ENCODE measurements at places on chromosomes 1 and 21. TPM values are rescaled to one million over a fixed set of nuclear protein-coding genes. Genes with fewer than 3 reads are reported as not detected.
A peak's percentile ranks its signal among the peaks of the same experiment; 100 is the strongest.

DNA sequence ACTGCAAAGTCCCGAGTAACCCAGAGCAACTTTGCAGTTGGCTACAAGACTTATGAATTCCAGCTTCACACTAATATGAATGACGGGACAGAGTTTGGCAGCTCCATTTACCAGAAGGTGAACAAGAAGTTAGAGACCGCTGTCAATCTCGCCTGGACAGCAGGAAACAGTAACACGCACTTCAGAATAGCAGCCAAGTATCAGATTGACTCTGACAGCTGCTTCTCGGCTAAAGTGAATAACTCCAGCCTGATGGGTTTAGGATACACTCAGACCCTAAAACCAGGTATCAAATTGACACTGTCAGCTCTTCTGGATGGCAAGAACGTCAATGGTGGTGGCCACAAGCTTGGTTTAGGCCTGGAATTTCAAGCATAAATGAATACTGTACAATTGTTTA is 66.8 kb downstream of the ACBD6 start:
- DNase-seq = peak; percentile 22

- DNase-seq = no peak
Observed at GRCh38 chr1:7366286-7366954, 404.7 kb upstream of the VAMP3 start.

DNA sequence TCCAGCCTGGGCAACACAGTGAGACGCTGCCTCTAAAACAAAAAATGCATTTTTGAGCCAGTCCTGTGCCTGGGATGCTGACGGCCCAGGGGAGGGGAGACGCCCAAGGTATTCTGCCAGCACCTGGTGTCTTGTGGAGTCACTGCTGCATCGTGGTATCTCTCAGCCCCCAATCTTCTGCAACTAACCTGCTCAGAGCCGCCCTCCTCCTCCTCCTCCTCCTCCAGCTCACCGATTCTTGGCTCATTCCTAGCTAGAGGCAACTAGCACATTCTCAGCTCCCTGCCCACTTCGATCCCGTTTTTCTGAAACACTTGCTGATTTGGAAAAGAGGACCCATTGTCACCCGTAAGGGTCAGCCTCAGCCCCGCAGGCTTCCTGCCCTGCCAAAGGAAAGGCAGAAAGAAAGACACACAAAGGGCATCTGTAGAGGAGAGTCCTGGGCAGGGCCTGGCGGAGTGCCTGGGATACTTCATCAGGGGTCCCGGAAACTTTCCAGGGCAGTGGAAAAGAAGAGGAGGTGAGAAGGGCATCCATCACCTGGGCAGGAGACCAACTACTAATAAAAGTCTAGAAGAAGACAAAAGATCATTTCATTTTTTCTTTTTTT is 20.7 kb downstream of the GPR157 start:
- DNase-seq = no peak

GRCh38 chr1:29709704-29710280 is 473.5 kb downstream of the PTPRU start:
- no peak for DNase-seq

DNA sequence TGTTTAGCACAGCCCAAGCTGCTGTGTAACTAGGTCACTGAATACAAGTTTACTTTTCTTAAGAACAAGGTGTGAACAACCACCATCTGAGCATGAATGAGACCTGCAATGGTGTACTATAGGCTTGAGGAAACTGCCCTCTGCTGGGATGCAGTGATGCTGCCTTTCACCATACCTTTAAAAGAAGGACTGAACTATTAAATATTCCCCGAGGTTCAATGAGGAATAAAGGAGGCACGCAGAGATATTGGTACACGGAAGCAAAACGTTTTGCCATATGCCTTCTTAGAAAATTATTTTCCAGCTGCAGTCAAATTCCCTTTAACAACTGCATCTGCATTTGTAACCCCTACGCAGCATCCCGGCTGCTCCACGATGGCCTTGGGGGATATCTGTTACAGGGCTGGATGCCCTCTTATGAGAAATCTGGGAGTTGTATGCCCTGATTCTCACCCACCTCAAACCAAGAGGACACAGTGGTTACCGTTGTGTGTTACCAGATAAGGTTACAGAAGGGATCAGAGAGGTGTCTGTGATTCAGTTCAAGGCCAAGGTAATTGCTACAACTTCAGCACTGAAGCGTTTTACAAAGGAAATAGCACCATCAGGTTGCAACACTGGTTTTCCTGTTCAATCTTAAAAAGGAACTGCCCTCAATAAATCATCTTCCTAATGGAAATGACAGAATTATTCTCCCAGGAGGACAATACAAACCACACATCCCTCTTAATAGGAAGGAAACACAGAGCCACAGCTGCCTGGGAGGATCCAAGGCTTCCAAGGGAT is 470.5 kb downstream of the LTN1 start:
- peak; percentile 72 for DNase-seq

DNA sequence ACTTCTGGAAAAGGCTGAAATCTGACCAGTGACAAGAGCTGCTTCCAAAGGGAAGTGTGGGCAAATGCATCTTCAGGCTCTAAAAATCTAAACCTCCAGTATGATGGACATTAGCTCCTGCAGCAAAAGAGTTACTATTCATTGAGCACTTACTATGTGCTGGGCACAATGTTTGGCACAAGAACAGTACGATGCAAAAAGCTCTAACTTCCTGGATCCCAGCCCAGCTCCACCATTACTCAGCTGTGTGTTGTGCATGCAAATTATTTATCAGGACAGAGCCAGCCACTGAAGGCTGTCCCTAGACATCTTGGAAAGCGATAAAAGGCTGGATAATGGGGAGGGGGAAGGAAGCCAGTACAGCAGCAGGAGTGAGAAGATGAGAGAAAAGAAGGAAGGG is 143.5 kb downstream of the ELAVL4 start:
- DNase-seq = no peak

The GOLT1A gene
- polyA plus RNA-seq = 0.20 TPM

GRCh38 chr1:86229405-86229975 is 72.9 kb upstream of the COL24A1 start:
- DNase-seq = no peak

- DNase-seq = no peak
Observed at GRCh38 chr21:45543371-45543709, 1.1 kb upstream of the SLC19A1 start.

The CLCN6 gene
- 17.4 TPM for polyA plus RNA-seq

DNA sequence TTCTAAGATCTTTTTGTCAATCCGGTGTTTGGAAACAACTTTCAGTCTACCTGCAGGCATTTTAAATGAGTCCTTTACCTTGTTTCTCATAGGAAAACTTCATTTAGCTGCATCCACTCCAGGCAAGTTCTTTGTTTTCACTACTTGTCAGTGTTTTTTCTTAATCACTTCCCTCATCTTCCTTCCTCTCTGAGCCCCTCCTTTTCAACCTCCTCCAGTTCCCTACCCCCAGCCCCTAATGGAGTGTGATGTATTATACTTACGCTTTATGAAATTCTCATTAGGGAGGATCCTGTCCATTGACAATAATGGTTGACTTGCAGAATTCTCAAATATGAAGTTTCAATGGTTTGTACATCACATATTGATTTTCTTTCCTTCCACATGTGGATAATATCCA is 62.5 kb upstream of the BACH1 start:
- no peak for DNase-seq

The ANKRD45 gene
- polyA plus RNA-seq = 0.67 TPM

- DNase-seq = peak; percentile 1
Observed at GRCh38 chr1:193489191-193489590, 302.8 kb upstream of the B3GALT2 start.

- no peak for DNase-seq
Observed at GRCh38 chr1:7988576-7988975, 27.1 kb downstream of the PARK7 start.

The FALEC gene
- polyA plus RNA-seq = 0.99 TPM

DNA sequence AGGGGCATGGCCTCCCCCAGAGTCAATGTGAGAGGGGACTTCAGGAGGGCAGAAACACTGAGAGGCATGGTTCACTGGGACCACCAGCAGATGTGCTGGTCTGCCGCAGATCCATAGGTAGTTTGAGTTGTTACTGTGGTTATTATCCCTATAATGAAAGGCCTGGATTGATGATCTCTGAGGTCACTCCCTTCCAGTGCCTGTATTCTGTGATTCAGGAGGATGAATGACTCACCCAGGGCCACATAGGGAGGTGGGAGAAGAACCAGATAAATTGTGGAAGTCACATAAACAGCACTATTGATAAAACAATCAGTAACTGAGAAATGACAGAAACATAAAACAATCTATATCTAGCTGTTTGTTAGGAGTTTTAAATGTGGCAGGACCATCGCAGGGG is 22.7 kb upstream of the ACTL8 start:
- peak; percentile 27 for DNase-seq

DNA sequence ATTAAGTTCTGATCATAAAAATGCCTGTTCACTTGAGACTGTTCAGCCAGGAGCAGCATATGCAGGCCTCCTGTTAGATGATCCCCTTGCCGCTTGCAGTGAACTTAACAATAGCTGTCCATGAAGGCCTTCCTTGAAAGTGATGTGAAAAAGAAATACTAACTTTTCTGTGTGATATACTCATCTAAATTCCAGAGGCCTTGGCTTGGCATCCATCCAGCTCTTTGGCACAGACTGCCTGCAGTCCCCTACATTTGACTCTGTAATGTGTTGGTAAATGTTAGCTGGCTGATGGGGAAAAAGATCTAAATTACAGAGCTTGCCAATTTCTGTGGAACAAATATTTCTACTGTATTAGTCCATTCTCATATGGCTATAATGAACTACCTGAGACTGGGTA is 73.7 kb downstream of the KCNK2 start:
- DNase-seq = peak; percentile 7

GRCh38 chr21:38439426-38439825 is 58.9 kb downstream of the ERG start:
- no peak for DNase-seq

DNA sequence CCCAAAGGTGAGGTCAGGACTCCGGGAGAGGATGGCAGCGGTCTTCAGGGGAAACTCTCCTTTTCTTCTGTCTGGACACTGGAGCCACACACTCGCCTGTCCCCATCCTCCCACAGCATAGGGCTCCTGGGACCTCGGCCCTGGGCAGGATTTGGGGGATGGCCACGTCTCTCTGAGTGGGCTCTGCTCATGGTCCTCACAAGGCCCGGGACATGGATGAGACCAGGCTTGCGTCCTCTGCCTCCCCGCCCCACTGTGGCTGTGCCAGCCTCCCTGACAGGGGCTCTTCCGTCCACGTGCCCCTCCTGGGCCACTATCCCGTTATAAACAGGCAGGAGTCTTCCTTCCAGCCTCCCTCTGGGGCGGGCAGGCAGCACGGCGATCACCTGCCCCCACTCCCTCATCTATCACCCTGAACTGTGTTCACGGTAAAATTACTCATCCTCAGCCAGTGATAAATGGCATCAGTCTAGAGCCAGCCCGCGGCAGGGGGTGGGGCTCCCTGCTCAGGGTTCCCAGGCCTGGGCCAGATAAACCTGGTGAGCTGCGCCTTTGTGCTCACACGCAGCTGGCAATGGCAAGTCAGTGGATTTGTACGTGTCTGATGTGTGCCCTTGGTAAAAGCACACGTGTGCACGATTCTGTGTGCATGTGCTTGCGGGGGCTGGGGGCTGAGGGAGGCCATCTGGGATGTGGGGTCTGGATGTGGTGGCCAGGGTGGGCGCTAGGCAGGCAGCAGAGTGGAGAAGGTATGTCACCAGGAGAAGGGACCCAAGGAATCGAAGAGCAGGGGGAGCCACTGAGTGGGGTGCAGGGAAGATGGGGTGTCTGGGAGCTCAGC is 12.6 kb upstream of the SAMD11 start:
- peak; percentile 9 for DNase-seq

- DNase-seq = no peak
Observed at GRCh38 chr1:155079210-155079486, 511 bp downstream of the EFNA3 start.

The RSPO1 gene
- not detected for polyA plus RNA-seq

- no peak for DNase-seq
Observed at GRCh38 chr1:175877939-175878737, 134.7 kb upstream of the TNR start.

- DNase-seq = no peak
Observed at GRCh38 chr1:207058878-207059867, 6.1 kb downstream of the PFKFB2 start.

DNA sequence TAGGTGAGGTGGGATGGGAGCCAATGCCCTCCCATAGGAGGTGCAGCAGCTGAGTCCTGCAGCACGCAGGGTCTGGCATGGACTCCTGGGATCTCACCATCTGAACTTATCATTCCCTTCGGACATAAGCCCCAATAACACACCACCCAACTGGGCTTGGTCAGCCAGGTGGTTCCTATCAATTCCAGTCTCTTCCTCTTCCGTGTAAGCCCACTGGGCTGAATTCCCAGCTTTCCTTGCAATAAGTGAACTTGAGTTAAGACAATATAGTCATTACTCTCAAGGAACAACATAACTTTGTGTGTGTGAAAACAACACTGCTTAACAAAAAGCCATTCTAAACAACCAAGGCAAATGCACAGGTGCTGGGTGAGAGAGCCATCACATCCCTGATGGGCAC is 86.6 kb upstream of the EDN2 start:
- DNase-seq = no peak

- DNase-seq = peak; percentile 32
Observed at GRCh38 chr1:43058545-43059360, 100.1 kb upstream of the SLC2A1 start.

The LRRIQ3 gene
- polyA plus RNA-seq = 0.50 TPM

The KLF17 gene
- polyA plus RNA-seq = 0.12 TPM

- no peak for DNase-seq
Observed at GRCh38 chr1:84635429-84635828, 54.8 kb downstream of the SSX2IP start.

The SPRR5 gene
- not detected for polyA plus RNA-seq

DNA sequence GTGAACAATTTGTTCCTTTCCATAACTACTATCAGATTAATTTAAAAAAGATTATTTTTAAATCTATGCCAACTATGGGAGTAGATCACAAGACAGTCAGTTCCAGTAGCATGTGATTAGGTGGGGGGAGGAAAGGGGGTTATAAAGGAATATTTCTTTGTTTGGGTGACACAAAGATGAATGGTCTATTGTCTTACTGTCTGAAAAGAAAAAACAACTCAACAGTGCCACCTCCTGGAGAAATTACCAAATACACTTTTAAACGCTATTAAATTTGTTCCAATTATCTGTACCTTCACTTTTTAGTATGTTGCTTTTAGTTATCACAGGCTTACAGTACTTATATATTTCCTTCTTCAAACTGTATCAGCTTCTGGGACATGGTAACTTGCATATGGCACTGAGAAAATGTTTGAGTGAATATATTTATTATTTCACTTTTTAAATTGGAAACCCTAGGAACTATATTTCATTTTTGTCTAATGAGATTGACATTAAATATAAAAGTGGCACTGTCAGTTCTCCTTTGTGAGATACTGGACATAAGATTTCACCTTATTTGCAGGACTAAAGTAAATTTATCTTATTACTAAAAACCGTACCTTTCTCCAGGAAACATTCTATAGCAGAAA is 1.7 kb upstream of the SORT1 start:
- peak; percentile 64 for DNase-seq

DNA sequence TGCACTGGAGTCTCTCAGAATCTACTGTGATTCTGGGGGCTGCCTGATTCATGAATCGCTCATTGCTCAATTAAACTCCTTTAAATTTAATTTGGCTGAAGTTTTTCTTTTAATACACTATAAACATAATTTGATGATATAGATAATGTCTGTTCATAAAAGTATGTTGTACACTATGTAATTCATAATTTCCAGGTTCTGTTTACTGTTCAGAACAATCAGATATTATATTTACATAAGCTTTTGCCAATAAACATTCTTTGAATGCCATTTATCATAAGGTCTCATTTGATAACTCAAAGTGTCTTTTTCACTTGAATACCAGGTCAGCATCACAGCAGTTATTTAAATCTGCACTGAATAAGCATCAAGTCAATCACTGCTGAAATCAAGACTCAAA is 39.6 kb downstream of the PIGK start:
- DNase-seq = no peak
